Stimulated activated CD8-positive, alpha-beta memory T cell treated with anti-CD3 and anti-CD28 coated beads, Interleukin-2, amount 100 ng/mL, for 1 hour (primary cell): ENCODE measurements at places on chromosomes 3 and 15.

GRCh38 chr3:148078658-148079057 is 619.0 kb upstream of the AGTR1 start:
- no peak for DNase-seq

DNA sequence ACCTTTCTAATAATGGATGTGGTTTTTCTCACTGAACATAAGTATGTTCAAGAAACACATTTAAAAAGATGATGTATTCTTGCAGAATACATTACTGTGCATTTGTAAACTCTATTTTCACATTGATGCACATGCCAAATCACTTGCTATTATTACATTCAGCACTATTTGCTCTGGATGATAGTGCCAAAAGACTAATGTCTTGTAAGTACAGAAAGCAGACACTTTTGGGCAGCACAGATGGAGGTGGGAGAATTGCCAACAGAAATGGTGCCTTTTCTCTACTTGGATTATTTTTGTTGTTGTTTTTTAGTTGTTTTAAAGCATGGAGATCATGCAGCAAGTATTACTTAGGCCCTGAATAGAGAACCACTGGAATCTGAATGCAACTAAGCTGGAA is 10.2 kb upstream of the FGF12 start:
- DNase-seq = no peak

DNA sequence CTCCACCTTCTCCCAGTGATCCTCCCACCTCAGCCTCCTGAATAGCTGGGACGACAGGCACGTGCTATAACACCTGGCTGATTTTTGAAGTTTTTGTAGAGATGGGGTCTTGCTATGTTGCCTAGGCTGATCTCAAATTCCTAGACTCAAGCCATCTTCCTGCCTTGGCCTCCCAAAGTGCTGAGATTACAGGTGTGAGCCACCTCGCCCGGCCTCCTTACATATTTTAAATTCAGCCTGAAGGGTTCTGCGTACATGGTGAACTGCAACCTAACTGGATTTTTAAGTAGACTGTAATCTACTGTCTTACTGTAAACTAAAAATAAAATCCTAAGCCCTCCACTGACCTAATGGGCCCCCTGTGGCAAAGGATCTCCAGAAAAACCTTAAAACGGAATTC is 34.1 kb downstream of the MASP1 start:
- no peak for DNase-seq

DNA sequence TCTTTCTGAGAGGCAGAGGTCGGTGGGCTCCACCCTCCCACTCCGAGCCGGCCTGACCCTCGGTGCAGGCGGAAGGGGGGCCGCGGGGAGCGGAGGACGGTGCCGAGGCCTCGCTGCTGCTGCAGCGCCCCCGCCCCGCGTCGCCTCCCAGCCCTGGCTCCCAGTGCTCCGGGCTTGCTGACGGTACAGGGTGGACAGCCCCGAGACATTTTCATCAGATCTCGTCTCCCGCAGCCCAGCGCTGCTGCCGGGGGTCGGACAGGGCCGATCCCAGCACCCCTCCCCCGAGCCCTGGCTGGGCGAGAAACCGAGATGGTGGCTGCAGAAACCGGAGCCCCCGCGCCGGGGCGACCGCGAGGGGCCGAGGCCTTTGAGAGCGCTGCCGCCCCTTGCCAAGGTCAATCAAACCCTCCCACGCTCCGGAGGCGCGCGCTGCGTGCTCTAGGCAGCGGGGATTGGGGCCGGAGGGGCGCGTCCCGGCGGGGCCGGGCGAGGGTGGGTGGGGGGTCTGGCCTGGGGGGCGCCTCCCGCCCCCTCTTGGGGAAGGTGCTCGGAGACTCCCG is 42.5 kb downstream of the EPHB3 start:
- no peak for DNase-seq

GRCh38 chr3:20543535-20544226 is 357.7 kb upstream of the SGO1 start:
- no peak for DNase-seq

DNA sequence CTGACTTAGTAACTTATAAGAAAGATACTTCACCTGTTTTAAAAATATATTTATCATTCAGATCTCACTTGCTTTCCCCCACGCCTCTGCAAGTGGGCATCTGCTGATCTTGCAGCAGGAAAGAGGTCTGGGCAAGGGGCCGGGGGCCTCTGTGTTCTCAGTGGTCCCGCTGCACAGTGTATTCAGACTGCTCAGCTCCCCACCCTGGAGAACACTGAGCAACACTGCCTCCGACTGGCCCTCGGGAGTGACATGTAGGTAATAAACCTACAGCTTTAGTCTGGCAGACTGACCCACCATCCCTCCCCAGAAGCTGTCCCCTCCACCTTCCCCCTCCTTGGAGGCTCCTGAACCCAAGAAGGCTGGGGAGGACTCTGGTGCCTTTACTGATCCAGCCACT is 43.8 kb downstream of the GABRB3 start:
- no peak for DNase-seq

DNA sequence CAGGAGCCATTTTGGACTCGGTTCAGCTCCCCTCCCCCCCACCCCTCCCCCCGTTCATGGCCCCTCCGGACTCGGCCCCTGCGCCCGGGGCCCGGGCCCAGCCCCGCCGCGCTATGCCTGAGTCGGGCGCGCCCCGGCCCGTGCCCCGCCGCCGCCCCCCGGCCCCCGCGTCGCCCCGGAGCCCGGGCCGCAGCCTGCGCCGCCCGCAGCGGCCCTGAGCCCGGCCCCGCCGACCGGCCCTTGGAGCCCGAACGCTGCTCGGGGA is 155 bp downstream of the ACVR2B start:
- no peak for DNase-seq

DNA sequence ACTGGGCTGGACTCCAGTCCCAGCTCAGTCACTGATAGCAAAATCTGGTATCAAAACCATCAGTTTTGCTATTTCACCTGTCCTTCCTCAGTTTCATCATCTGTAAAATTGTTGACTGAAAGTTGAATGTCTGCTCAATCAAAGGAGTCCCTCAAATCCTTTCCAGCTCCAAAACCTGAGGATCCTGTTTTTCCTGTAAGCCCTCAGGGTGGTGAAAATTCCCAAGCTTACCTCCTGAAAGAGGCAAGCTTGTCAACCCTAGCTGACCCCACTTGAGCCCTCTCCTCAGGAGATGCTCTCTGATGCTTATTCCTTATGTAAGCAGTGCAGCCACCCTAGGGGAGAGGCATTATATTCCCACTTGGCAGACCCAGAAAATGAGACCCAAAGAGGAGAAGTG is 82.6 kb downstream of the HMG20A start:
- DNase-seq = no peak

DNA sequence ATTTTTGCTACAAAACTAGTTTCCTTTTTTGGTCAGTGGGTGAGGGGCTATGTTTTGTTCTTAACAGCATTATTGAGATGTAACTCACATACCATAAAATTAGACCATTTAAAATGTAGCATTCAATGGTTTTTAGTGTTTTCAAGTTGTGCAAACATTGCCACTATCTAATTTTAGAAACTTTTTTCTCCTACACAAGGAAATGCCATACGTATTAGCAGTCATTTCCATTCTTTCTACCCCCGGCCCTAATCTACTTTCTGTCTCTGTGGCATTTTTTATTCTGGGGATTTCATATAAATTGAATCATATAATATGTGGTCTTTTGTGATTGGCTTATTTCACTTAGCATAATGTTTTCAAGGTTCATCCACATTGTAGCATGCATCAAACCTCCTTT is 55.0 kb upstream of the TIPARP start:
- DNase-seq = no peak

DNA sequence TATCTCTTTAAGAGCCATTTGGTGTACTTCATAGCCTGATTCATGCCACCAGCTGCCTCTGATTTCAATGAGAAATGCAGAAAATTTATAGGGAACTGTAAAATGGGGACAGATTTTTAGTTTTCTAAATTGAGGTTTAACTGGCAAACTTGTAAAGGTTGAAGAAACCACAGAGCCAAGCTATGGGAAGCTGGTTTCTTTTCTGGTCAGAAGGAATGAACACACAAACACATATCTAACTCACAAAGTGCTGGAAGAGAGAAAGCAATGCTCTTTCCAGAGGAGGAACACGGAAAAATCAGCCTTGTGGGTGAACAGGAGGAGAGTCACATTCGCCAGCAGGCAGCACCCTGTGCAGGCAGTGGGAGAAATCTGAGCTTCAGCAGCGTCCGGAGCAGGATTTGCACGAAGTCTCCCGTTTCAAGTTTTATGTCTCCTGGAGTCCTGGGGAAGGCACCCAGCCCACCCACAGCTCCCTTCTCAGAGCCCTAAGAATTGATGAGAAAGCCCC is 481 bp downstream of the MASP1 start:
- DNase-seq = no peak

DNA sequence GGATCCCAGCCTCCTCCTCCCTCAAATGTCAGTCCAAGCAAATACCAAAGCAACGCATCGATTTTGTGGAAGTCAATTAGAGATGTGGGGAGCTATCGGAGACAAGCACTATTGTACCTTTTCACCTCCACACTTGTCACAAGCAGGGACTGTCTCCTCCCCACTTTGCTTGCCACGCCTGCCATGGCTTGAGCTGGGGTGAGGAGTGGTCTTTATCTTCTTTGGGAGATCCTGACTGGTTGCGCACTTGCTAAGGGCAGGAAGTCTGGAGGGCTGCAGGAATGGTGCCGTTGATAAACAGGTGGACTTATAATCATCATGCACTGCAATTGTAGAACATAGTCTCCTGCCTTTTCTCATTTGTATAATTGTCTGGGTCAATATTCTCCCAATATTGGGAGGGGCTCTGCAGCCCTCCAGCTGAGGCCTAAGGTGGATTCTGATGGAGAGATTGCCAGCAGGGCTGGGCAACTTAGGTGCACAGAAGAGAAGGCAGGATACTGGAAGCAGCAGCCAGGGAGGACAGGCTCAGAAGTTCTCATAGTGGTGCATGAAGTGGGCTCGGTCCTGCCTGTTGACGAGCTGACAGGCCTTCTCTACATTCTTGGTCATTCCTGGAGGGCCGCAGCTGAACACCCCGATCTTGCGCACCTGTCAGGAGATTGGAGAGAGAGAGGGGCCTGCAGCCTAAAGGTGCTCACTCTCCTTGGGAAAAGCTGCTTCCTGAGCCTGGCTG is 20.2 kb downstream of the DUOX2 start:
- DNase-seq = no peak

- DNase-seq = no peak
These were observed 10.0 kb downstream of the SNTN start for GRCh38 chr3:63662500-63662899.

GRCh38 chr3:140568842-140569520 is 108.9 kb upstream of the TRIM42 start:
- no peak for DNase-seq

GRCh38 chr3:63863150-63864007 is at the start of the genes ATXN7 and THOC7:
TSS of gene ATXN7 (plus strand) at chr3:63863867. CDS start at chr3:63912599, 48,732 bp downstream.
TSS of gene THOC7 (minus strand) at chr3:63863805. CDS start at chr3:63863790, 15 bp downstream.
- peak; percentile 49 for DNase-seq

- DNase-seq = no peak
These were observed 34.0 kb upstream of the RPP14 start for GRCh38 chr3:58271901-58272501.

- DNase-seq = no peak
These were observed 101.6 kb upstream of the NR2E3 start for GRCh38 chr15:71708741-71709140.

DNA sequence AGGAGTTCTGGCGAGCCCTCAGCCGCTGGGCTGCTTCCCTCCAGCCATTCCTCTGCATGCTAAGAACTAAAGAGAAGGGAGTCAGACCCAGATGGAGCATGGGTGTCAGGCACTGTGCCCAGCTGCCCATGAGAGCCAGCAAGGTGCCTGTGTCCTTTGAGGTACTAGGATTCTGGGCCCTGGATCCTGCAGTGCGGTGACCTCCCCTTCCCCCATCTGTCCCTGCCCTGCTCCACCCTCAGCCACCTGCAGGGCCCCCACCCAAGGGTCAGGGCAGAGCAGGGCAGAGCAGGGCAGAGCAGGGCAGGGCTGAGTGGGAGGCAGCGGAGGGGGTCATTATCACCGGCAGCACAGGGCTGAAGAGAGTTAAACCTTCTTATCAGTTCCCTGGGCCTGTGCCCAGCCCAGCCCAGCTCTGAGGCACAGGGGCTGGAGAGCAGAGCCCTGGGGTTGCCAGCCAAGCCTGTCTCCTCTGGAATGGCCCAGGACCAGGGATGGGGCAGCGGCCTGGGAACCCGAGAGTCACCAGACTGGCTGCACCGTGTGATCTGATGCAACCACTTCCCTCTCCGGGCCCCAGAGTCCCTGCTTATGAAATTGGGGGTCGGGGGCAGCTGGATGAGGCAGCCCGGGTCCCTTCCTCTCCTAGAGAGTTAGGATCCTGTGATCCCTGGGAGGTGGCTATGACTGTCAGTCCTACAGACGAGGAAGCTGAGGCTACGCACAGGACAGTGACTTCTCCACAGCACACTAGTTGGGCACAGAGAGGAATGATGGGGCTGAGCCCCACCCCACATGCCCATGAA is 17.3 kb downstream of the ZDHHC19 start:
- no peak for DNase-seq

DNA sequence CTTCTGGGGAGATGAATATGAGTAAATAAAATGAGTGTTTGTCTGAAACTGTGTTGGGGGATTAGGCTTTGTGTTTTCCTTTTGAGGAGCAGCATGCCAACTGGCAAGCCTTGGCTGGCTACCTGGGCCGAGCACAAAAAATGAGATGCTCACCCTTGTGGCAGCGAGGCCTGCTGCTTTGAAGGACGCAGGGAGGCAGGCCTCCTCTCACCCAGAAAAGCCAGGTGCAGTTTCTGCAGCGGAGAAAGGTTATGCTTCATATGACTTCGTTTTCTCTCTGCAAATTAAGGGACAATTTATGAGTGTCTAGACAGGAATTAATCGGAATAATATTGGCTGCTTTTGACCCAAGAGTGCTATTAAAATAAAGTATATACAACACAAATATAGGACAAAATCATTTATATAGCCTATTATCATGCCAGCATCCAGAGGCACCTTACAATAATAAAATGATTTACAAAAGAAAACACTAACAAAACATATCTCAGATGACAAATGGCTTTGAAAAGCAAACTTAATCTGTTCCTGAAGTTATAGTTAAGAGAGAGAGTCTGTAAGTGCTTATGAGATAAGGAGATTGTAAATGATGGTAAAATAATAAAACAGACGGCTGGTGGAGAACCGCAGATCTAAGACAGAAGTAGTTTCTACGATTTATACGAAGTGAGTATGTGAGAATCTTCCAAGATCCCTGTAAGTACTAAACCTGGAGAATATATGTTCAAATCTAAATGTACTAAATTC is 682.8 kb upstream of the NR2F2 start:
- DNase-seq = no peak

- DNase-seq = no peak
These were observed 32.5 kb downstream of the TCF12 start for GRCh38 chr15:56950979-56951378.

- DNase-seq = no peak
These were observed 29.6 kb downstream of the MGLL start for GRCh38 chr3:127792541-127793292.

- no peak for DNase-seq
These were observed 139.3 kb downstream of the STT3B start for GRCh38 chr3:31671976-31672375.

DNA sequence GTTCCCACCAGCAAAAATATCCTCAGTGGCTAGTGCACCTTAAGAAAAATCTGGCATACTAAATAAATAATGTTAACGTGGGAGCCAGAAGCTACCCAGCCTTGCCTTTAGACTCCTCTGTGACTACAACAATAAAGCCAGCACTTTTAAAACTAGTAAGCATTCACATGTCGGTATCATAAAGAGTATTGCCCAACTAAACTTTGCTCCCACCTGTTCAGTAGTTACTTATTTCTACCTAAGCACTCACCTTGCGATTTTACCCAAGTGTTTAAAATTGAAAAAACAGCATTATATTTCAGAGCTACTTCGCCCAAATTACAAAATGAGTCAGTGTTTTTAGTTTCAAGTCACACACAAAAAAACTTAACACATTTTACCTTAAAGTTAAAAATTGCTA is 12.8 kb downstream of the ALDH1L1 start:
- DNase-seq = no peak

- DNase-seq = no peak
These were observed 54.1 kb downstream of the PLXNA1 start for GRCh38 chr3:127037021-127037400.
